Placental pericyte (primary cell): ENCODE measurements at places on chromosomes 5 and 9. TPM values are rescaled to one million over a fixed set of nuclear protein-coding genes. Genes with fewer than 3 reads are reported as not detected.

The PLAC8L1 gene
- not detected in 2 replicates for total RNA-seq

The ACTBL2 gene
- 1.8 and 3.3 TPM in 2 replicates for total RNA-seq

The CCDC187 gene
- not detected in 2 replicates for total RNA-seq

The DEPDC1B gene
- 0.44 and 12.0 TPM in 2 replicates for total RNA-seq

The CXXC5 gene
- 61.1 and 77.9 TPM in 2 replicates for total RNA-seq

The N4BP3 gene
- total RNA-seq: 0.22 and 0.43 TPM in 2 replicates

The PPP1R26 gene
- total RNA-seq: 13.6 and 23.6 TPM in 2 replicates

The NDUFB6 gene
- 12.9 and 38.5 TPM in 2 replicates for total RNA-seq

The DIMT1 gene
- 16.9 and 39.7 TPM in 2 replicates for total RNA-seq

The INSYN2B gene
- total RNA-seq: 4.6 and 37.8 TPM in 2 replicates

The TAF11L3 gene
- not detected in 2 replicates for total RNA-seq

The CBY3 gene
- total RNA-seq: 0.29 TPM in 1 of 2 replicates, not detected in the other

The CATSPER3 gene
- total RNA-seq: 0.43 TPM in 1 of 2 replicates, not detected in the other

The SPINK1 gene
- total RNA-seq: not detected in 2 replicates

The C5 gene
- 0.66 and 2.4 TPM in 2 replicates for total RNA-seq

The GARIN3 gene
- total RNA-seq: not detected in 2 replicates
